Amygdala (tissue), 56 donors: ENCODE measurements at places on chromosomes 2 and 18.

DNA sequence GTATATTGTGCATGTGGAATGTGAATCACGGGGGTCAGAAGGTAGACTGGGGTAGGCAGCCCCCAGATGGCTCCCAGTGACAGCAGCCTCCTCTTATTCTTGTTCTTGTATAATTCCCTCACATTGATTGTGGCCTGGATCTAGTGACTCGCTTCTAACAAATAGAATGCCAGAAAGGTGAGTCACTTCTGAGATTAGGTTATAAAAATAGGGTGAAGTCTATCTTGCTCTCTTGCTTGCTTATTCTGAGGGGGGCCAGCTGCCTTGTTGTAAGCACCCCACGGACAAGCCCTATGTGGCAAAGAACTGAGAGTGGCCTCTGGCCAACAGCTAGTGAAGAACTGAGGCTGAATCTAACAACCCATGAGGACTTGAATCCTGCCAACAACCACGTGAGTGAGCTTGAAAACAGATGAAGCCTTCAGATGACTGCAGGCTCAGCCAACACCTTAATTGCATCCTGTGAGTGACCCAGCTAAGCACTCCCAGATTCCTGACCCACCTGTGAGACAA, 15.6 kb upstream of the RMND5A start:
- DNase-seq, result no peak

GRCh38 chr2:162111958-162112850, 38.2 kb upstream of the DPP4 start:
- no peak for DNase-seq

DNA sequence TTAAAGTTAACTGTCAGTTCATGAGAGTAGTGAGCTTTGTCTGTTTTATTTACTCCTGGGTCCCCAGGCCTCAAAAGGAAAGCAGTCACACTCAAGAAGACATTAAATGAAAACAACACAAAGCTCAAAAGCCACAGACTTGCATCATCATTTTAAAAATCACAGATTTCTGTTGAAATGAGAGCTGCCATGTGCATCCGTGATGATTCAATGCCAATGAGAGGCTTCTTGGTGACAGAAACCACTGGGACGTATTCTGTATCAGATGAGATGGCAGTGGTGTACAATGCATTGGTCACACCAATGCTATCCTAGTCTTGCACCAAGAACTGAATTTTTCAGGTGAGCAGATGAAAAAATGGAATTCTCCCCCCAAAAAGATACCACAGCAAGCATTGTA, 204.8 kb downstream of the ANAPC1 start:
- no peak for DNase-seq

GRCh38 chr2:150599889-150600288, 112.4 kb upstream of the RND3 start:
- DNase-seq, result no peak

GRCh38 chr2:177717831-177718618, 325.5 kb downstream of the AGPS start:
- DNase-seq, result no peak

DNA sequence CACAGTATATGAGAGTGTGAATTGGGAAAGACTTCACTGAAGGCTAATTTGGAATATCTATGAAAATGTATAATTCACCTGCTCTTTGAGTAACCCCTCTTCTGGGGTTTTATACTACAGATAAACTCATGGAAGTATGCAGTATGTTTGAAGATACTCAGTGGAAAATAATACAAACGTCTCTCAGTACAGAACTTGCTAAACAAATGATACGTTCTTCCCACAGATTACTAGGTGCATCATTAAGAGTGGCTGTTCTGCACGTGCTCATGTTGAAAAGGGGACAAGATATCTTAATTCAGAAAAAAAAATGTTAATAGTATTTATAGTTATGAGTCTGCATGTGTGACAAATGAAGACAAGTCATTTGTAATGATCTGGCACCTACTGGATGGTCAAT, 70.2 kb upstream of the EPAS1 start:
- no peak for DNase-seq

GRCh38 chr2:48982887-48983435, 171.4 kb downstream of the FSHR start:
- DNase-seq, result no peak

- DNase-seq, result no peak
These were observed 155.4 kb downstream of the ASB1 start for GRCh38 chr2:238582159-238582558.

DNA sequence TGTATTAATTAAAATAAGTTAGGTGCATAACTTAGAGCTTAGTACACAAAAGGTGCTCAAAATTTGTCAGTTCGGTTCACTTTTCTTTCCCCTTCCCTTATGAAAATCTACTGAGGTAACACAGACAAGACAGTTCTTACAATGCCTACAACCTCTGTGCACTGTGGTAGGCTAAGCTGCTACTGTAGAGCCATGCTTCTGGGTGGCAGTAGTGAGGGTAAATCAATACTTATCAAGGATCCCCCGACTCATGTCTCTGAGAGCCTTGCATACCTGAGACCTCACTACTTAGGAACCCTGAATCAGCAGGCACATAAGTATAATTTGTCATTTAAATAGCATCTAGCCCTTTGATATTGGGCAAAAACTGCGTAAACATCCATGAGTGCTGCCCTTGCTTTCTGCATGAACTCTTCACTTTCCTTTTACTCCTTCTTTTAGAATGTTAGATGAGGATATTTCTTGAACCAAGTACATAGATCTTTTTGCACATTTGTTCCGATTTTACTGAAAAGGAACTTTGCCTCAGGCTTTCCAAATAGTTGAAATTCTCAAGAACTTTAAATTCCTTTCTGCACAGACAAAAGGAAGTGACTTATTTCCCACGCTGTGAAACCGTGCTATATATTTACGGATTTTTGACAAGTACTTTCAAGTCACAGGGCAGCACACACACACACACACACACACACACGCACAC, 234.4 kb downstream of the TRIB2 start:
- DNase-seq, result no peak

DNA sequence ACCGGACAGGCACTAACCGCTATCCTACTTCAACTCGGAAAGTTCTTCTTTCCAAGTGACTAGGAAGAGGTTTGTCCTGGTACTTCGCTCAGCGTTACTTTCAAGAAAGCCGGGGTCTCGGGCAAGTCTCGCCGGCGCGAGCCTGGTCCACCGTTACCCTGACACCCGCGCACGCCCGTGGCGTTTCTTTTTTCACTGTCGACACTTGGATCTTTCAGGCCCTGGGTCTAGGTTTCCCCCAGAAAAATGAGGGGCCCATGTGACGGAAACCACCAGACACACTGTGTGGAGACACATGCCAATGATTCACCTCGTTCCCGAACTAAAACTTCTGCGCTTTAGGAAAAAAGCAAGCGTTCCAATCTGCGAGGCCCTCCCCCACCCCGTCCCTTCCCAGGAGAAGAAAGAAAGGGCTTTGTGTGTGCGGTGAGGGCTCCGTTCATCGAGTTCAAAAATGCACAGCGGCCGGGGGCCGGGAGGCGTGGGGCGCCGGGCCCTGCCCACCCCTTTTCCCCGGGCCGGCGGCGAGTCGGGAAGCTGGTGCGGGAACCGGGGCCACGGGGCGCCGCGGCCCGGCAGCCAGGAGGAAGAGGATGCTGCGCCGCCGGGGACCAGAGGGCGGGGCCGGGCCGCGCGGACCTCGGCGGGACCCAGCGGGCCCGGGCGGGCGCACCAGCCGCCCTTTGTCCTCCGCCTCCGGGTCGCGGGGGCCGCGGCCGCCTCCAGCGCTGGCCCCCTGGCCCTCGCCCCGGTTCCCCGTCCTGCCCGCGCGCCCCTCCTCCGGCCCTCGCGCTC, 2.6 kb downstream of the ZNF521 start:
- DNase-seq, result peak; percentile 30

DNA sequence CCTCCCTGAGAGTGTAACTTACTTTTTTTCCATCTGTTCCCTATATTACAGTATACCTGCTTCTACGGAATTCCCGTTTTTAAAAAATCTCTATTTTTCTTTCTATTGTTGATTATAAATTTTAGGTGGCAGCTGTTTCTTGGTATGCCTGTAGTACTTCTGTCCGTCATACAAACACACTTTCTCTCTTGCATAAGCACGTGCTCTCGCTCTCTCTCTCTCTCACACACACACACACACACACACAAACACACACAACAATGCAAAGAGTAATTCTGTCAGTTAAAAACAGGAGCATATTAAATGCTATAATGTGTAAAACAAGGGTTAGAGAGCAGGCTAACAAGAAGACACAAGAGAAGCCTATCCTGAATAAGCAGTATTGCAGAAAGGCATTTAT, 140.5 kb downstream of the THADA start:
- no peak for DNase-seq

- DNase-seq, result no peak
These were observed 72.8 kb upstream of the WIPF1 start for GRCh38 chr2:174670446-174670845.

DNA sequence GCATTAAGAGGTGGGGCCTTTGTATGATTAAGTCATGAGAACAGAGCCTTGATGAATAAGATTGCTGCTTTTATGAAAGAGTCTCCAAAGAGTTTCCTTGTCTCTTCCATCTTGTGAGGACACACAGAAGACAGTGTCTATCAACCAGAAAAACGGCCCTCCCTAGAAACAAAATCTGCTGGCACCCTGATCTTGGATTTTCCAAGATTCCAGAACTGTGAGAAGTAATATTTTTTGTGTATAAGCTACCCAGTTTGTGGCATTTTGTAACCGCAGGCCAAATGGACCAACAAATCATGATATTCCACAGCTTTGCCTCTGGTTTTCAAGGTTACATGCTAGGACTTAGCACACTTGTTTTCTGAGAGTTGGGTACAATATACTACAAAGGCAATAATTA, 687.8 kb downstream of the TDRD15 start:
- DNase-seq, result no peak

DNA sequence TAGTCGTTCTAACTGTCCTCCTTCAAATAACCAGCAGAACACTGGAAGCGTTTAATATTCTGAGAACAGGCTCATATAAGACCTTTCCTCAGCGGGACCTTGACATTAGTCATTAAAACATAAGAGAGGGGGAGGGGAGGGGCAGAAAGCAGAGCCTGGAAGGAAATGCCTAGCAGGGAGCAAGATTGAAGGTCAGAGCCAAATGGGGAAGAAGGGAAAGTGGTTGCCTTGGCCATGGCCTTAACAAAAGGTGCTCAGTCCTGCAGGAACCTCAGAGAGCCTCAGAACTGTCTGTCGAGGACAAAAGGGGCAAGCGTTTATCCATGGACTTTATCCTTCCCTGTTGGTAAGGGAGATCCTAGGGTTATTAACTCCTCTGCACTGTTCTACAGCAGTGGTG, 856 bp upstream of the PLA2R1 start:
- no peak for DNase-seq

- no peak for DNase-seq
These were observed 105.1 kb downstream of the USP40 start for GRCh38 chr2:233461481-233461891.

GRCh38 chr2:158926478-158926948, 41.9 kb upstream of the TANC1 start:
- no peak for DNase-seq

- peak; percentile 53 for DNase-seq
These were observed 423 bp upstream of the TTC27 start for GRCh38 chr2:32627441-32627813.

- DNase-seq, result no peak
These were observed 79.8 kb upstream of the CAVIN2 start for GRCh38 chr2:191926671-191927070.

- no peak for DNase-seq
These were observed 26.5 kb downstream of the SLC1A4 start for GRCh38 chr2:65015731-65016130.

DNA sequence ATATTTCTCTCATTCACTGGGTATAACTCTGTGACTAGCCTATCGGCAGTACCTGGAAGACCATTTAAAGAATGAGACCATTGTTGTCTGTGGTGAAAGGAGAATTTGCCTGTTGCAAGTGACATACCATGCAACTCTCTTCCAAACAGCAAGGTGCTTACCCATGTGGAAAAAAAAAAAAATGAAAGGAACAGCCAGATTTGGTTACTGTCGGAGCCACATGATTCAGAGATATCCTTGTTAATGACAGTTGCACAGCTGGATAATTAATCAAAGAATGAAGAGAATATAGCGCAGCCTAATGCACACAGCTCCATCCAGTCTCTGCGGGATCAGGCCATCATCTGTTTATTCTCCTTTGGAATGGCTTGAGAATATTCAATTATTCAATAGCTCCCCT, 141.8 kb downstream of the HRH4 start:
- no peak for DNase-seq

- no peak for DNase-seq
These were observed at the start of gene TMEM237 for GRCh38 chr2:201643216-201643890. Gene TMEM237 (minus strand): TSS chr2:201643503. CDS start chr2:201643400, 103 bp downstream.
